GM20000 (cell line): ENCODE measurements at places on chromosomes 7 and 10.

GRCh38 chr10:103171278-103171677 is 21.8 kb downstream of the NT5C2 start:
- DNase-seq: no peak

GRCh38 chr10:32104181-32104580 is 48.0 kb upstream of the KIF5B start:
- DNase-seq: no peak

DNA sequence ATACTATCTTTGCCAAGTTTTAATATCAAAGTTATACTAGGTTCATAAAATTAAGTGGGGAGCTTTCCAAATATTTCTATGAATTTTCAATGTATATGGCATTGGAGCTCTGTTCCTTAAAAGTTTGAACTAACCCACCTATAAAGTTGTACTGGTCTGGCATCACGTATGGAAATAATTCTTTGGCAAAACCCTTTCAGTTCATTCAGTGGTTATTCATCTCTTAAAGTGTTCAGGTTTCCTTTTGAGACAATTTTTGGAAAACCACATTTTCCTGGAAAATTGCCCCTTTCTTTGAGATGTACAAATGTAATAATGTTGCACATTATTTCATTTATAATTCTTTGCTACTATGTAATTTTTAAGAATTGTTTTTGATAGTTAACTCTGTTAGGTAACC is 62.5 kb upstream of the INPP5A start:
- DNase-seq: no peak

DNA sequence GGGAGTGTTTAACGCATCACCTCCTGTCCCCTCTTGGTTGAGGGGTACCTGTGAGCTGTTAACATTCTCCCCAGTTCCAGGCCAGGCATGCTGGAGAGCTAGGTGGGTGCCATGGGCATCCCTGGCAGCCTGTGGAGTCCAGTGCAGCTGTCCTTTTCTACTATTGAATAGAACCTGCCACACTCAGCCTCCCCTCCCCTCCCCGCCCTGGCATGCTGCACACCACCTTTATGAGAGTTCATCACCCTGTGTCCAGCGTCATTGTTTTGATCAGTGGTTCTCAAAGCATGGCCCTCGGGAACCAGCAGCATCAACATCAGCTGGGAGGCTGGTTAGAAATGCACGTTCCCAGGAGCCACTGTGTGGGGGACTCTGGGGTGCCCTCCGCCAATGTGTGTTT is 157.3 kb upstream of the PRR15 start:
- no peak for DNase-seq

GRCh38 chr7:35605760-35606159 is 89.2 kb downstream of the HERPUD2 start:
- DNase-seq: no peak

DNA sequence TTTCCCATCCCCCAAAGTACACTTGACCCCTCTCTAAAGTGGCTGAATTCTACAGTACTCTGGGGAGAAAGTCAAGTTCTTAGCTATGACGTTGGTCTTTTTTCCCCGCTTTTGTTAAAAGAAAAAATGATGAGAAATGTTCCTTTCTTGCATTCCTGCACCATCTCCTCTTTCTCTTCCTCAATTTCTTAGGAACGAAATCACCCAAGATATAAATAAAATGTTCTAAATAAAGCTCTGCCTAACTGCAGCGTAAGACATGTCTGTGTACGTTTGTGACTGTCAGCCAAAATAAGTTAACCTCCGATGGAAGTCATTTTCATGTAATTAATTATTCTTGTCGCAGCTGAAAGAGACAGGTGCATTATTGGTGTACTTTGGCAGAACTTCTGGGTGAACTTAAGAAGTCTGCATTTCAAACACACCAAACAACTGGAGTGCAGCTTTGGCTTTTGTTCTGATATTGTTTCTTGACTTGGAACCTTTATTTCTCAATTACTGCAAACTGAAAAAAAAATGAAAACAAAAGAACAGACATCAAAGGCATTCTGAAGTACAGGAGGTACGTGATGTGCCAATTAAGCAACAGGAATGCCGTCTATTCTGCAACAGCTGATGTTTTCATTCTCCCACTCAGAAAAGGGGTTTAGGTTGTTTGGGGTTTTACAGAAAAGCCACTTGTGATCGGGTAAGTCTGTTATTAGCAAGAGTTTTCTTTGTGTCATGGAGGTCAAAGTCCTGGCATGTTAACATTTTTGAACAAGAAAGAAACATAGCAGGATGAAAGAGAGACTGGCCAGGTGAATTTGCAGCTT is 82.4 kb upstream of the SDK1 start:
- no peak for DNase-seq

- peak; percentile 5 for DNase-seq
Observed at GRCh38 chr10:104424719-104425118, 71.1 kb downstream of the CFAP58 start.

DNA sequence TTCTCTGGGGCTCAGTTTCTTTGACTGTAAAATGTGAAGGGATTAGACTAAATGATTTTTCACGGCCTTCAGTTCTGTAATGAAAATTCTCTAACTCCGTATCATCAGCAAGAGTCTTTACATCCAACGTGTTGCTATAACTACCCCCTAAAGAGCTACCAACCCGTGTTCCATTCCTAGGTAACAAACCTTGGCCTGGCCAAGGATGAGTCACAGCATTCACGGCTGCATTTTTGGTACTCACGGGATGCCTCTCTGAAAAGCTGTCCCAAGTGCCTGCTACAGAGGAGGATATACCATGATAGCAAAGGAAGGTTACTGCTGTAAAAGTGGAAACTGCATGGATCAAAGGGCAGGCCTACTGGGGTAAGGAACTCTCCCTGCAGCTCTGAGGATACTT is 5.9 kb downstream of the LRRC4 start:
- no peak for DNase-seq

GRCh38 chr7:48780862-48781261 is 143.5 kb upstream of the CDC14C start:
- DNase-seq: no peak
